ENCODE measurements at places on chromosomes 4 and X.

GRCh38 chr4:139279760-139280620, at the start of gene MGARP:
Gene MGARP, minus strand, starts transcription at chr4:139280225. Its CDS starts 67 bp downstream, at chr4:139280158.
- no peak for DNase-seq

DNA sequence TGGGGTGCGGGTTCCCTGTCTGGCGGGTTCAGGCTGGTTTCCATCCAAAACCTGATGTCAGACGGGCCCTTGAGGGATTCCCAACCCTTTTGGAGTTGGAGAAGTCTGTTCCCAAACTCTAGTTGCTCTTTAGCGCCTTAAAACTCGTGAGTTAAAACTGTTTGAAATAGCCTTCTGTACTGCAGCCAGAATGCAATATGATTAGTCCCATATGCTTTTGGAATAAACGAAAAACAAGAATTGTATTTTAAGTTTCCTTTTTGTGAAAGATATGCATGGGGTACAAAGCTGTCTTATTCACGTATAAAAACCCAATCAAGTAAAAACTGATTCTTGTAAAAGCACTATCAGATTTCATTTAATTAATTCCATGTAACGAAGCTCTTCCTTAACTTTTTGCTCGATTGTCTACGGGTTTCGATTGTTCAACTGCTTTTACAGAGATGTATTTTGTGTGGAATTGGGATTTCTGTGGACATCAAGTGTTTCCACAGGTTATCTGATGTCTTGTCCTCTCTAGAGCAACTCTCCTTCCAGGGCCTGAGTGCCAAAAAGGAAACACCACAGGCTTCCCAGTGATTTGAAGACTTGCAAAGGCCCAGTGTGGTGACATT, 49.5 kb downstream of the CLDN34 start:
- no peak for DNase-seq

GRCh38 chr4:79574741-79575451, 166.9 kb upstream of the GK2 start:
- no peak for DNase-seq

DNA sequence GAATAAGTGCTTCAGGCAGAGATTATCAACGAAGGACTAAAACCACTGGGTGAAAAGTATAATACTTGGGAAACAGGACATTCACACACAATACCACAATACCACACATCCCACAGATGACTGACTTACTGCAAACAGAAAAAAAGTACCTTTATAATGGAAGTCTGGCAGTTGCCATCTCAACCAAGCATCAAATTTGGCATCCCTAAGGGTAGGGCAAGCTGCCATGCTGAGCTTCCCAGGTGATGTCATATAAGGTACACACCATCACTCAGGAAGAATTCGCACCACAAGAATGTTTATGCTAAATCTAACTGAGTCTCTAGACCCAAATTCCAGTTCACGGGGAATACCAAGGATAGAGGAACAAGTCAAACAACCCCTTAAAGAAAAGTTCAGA, 9.1 kb downstream of the QDPR start:
- no peak for DNase-seq

DNA sequence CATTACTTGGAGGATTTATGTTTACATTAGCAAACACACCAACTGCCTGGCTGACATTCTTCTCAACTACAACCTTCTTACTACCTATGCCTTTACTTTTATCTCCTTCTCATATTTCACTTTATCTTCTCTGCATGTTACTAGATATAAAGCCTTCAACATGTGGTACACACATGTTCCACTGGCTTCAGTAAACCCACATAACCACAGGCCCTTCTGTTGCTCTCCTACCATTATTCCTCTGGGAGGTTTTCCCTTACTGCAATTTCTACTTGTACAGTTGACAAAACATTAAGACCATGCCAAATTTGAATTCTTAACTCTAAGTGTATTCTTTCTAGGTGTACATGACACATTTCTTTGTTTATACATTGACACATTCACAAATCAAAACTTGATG, 133.1 kb downstream of the ARAP2 start:
- DNase-seq = no peak

GRCh38 chrX:103756736-103757135, 19.9 kb upstream of the PLP1 start:
- DNase-seq = no peak

- no peak for DNase-seq
Measured at GRCh38 chr4:124061413-124061812, 651.1 kb downstream of the ANKRD50 start.

GRCh38 chrX:123324625-123325024, 140.5 kb downstream of the GRIA3 start:
- no peak for DNase-seq

- no peak for DNase-seq
Measured at GRCh38 chrX:20382082-20382481, 115.4 kb upstream of the RPS6KA3 start.
